ENCODE measurements at places on chromosomes 13 and 19.

DNA sequence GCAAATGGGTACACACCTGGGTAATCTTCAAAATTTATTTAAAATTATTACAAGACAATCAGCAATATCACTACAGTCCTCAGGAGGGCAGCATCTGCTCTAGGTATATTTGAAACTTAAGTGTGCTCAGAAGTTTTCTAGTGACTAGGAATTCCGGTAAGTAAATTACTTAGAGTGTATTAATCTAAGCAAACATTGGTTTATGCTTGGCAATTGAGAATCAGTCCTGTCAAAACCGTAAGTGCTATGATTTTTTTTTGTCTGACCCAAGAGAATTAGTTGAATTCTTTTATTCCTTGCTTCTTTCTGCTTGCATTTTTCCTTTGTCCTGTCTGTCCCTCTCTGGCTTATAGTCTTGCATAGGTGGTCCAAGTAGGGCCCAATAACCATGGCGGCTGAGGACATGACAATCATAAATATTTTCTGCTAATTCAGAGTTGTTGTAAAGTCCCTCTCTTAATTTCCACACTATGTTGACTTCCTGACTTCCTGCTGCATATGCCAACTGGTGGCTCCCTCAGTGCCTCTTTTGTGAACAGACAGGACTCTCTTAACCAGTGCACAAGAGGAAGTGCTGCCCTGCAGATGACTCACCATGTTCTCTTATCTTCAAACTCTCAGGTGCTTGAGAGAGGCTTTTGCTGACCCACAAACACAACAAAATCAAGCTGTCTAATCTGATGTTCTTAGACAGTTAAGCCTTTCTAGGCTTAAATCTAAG lies 82.2 kb downstream of the SLAIN1 start:
- DNase-seq = no peak

GRCh38 chr19:56333506-56333905 lies 18.9 kb upstream of the ZSCAN5A start:
- DNase-seq = no peak

DNA sequence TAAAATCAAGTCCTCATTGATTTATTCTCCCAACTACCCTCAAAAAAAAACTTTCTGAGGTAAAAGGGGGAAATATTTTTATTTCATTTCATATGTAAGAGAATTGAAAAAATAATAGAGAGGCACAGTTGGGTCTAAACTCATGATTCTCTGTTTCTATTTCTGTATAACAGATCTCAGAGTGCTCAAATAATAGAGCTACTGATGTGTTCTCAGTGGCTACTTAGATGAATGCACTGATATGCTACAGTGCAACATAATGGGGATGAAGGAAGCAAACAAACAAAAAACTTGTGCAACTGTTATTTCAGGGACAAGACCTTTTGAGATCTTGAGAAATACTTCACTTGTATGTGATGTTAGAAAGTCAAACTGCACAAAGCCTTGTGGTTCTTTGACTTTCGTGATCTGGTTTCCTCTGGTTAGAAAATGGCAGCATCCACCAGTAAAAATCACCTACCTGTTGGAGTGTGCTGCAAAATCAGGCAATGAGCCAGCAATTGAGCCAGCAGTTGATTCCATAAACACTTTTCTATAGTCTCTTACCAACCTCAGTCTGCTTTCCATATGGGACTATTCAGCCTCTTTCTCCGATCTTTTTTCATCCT lies 9.7 kb upstream of the DACH1 start:
- DNase-seq = no peak

- no peak for DNase-seq
These were observed 32.1 kb upstream of the PTPRS start for GRCh38 chr19:5372572-5373200.

DNA sequence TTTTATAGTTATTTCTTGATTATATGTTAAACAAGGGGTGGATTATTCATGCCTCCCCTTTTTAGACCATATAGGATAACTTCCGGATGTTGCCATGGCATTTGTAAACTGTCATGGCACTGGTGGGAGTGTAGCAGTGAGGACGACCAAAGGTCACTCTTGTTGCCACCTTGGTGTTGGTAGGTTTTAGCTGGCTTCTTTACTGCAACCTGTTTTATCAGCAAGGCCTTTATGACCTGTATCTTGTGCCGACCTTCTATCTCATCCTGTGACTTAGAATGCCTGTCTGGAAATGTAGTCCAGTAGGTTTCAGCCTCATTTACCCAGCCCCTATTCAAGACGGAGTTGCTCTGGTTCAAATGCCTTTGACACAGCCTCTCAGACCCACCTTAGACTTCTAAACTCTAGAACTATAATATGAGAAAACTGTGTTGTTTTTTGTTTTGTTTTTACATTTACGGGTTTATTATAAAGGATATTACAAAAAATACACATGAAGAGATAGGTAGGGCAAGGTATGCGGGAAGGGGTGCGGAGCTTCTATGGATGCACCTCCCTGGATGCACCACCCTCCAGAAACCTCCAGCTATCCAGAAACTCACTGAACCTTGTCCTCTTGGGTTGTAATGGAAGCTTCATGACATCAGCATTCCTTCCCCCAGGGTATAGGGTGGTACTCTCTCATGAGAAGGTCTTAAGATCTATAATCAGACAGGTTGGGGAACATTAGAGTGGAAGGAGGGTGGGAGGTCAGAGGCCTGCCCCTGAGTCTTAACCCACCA lies 15.8 kb upstream of the SPRYD7 start:
- no peak for DNase-seq

DNA sequence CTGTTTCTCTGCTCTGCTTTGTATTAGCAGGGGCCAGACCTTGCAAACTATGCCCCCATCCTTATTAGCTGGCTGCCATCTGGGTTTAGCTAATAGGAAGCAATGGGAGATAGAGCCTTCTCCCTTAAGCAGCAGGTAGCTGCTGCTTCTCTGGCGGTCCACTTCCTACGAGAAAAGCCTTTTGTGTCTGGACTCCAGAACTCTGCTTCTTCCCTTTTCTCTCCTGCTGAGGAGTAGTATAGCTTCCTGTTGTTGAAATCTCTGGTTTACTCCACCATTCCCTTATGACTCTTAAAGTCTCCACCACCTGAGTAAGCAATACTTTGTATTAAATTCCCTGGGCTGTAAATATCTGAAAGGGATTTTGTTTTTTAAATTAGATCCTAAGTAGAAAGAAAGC lies 147.1 kb downstream of the DNAJC15 start:
- DNase-seq = no peak

DNA sequence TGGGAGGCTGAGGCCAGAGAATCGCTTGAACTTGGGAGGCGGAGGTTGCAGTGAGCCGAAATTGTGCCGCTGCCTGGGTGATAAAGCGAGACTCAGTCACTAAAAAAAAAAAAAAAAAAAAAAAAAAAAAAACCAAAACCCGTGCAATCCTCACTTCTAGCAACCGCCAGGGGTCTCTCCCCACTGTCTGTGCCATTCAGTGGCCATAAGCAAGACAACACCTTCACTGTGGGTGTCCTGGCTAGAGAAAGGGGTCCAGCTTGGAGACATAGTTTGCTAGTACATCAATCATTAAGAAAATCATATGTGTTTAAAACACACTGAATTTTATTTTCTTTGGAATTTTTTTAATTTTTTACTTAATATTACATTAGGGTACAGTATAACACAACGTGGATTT lies 68.2 kb downstream of the RASL11A start:
- no peak for DNase-seq

GRCh38 chr13:72290962-72291681 lies 424.1 kb upstream of the DACH1 start:
- DNase-seq = no peak

DNA sequence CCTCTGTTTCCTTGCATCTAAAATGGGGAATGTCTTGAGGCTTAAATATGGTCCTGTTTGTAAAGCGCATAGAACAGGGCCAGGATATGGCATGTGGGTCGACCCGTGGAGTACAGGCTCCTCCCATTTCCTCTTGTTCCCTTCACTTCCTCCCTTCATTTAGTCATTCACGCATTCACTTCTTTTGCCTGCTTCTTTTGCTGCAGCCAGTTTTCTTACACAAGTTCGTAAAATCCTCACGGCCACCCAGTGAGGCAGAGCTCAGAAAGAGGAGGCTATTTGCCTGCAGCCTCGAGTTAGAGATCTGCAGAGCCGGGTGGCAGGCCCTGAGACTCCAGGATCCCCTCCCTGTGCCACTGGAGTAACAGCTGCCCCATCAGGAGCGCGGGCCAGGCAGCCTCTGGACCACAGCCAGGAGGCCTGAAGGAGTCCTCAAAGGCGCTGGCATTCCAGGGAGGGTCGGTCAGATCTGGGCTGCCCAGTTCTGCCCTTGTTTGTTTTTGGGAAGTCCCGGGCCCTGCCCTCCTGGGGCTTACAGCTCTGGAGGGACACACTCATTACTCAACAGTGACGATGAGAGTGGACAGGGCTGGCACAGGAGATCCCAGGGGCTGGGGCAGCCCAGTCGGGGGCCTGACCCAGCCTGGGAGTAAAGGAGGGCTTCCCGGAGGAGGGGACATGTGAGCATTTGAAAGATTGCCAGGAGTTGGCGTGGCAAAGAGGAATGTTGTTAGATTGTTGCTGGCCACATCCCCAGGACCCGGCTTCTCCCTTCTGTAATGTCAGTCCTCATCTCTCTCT lies 4.6 kb downstream of the PPP5C start:
- no peak for DNase-seq

DNA sequence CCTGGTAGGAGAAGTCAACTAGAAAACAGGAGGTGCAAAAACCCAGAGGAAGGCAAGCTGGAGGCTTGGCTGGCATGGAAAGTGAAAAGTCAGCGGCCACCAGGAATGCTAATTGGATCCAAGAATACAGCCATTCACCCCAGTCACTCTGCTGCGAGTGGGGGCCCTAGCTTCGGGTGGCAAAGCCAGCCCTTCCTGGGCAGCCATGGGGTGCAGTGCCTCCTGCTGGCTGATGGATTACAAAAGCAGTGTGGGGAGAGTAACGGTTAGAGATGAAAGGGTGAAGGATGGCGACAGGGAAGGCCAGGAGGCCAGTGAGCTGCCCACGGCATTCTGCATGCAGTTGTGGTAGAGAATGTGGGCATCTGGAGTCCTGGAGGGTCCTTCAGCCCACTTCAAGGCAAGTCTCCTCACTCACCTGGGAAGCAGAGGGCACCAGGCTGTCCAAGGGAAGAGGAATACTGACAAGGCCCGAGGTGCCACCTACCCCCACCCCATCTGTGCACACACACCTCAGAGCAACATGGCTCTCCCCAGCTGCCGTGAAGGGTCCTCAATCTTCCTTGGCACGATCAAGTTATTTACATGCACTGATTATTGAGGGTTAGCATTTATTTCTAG lies 20.3 kb upstream of the EPHX3 start:
- no peak for DNase-seq

DNA sequence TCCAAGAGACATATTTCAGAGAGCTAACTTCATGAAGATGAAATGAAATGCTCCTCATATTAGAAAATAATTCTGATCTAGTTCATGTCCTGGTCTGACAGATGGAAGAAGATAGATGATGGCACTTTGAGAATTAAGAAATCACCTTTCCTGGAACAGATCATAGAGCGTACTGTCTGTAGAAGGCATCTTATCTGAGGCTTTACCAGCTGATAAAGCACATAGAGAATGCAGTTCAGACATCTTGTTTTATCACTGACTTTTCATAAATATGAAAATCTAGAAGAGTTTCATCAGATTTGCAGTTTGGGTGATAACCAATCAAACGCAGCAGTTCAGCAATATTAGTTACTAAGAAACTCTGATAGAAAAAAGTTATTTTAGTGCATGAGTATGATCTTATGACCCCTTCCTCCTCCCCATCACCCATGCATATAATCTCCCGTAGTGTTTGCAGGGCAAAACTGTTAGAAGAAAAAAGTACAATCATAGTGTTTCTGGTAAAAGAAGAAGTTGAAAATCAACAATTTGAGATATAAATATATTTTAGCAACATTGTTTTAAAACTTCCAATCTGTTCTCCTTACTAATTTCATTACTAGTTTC lies 585.2 kb downstream of the PCDH9 start:
- DNase-seq = no peak

DNA sequence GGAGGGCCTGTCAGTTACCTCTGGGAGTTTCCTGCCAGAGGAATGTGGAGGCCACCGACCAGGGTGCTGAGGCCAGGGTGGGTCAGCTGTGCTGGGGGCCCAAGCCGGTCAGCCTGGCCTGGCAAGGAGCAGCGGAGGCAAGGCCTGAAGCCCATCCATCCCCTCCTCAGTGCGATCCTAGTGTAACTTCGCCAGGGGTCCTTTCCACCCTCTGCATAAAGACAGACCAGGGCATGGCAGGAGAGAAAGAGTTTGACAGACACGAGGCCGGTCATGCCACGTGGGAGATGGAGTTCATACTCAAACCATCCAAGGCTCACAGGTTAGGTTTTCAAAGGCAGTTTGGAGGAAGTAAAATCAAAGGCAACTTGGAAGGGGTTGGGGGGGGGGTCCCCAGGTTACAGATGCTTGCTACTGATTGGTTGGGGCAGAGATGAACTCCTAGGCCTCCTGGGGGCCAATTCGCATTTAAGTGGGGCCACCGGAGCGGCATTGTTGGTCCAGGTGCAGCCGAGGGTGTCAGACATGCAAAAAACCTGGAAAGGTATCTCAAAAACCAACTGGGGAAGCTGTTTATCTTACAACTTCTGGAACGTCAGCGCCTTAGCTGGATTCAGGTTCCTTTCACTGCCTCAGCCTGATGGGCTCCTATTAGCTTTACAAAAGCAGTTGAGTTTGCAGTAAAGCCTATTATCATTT lies 36.8 kb upstream of the DPRX start:
- no peak for DNase-seq

GRCh38 chr19:7799640-7800355 lies 30.2 kb upstream of the EVI5L start:
- DNase-seq = peak; percentile 21

- no peak for DNase-seq
These were observed 23.5 kb downstream of the ZNF574 start for GRCh38 chr19:42099336-42099925.

GRCh38 chr13:48188131-48188530 lies 44.9 kb upstream of the ITM2B start:
- DNase-seq = no peak

DNA sequence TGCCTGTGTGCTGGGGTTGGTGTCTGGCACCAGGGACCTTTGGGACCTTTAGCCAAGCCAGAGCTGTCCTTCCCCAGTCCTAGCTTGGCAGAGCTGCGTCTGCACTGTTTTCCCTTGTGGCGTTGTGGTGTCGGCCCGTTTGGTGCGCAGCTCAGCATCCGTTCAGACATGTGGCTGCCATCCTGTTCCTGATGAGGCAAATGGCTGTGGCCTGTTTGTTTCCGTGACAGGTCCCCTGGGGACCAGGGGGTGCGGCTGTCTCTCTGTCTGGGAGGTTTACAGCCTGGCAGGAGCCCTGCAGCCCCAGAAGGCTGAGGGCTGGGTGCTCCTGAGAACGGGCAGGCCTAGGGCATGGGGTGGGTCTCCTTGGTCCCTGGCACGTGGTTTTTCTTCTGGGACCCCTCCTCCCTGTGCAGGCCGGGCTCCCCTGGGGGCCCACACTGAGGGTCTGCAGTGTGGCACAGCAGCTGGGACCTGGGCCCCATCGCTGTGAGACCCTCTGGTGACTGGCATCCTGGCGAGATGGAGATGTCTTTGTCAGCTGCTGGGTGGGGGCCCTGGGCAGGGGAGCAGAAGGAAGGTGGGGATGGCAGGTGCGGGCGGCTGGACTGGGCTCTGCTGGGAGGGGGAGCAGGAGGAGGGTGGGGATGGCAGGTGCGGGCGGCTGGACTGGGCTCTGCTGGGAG lies 4.0 kb downstream of the SPPL2B start:
- DNase-seq = no peak

Measured in activated T-helper 1 cell treated with anti-CD3 and anti-CD28 coated beads, Interleukin-2, amount 50 U/mL, for 16 hours (primary cell).